ENCODE measurements at places on chromosomes 5 and 9.

GRCh38 chr9:108443741-108444140, 412.0 kb downstream of the ACTL7B start:
- DNase-seq: no peak

DNA sequence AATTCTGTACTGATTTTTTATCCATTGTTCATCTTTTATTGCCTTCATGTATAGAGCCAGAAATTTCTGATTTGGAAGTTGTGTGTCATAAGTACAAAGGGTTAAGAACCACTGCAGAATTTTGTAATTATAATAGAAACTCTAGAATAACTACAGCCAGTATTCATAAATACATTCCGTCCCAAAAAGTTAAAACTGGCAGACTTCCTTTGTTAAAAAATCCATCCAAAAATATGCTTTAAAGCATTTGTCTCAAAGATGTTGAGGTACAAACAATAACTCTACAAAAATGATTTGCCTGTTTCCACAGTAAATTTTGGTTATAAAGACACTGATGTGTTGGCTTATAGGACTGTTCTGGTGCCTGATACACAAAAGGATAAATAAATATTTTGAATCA, 436.6 kb downstream of the DTWD2 start:
- no peak for DNase-seq

DNA sequence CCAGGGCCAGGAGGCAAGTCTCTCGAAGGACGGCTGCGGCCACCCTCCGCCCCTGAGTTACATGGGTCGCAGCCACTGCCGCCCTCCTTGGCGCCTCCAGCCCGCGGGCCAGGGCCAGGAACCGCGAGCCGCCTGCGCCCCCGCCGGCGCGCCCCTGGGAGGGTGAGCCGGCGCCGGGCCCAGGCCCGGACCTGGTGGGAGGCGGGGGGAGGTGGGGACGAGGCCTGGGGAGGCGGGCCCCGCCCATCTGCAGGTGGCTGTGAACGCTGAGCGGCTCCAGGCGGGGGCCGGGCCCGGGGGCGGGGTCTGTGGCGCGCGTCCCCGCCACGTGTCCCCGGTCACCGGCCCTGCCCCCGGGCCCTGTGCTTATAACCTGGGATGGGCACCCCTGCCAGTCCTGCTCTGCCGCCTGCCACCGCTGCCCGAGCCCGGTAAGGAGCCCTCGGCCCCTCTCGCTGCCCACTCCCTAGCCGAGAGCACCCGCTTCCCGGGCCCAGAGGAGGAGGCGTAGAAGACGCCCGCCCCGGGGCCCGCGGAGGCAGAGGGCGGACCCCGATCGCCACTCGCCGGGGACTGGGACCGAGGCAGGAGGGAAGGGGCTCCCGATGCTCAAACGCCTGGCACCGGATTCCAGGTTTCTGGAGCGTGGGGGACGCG, at the start of gene ASS1:
Gene ASS1 (plus strand): TSS at position 397 of the 657 bp plus-strand sequence. CDS start 7,268 bp downstream, outside the sequence.
- peak; percentile 27 for DNase-seq

DNA sequence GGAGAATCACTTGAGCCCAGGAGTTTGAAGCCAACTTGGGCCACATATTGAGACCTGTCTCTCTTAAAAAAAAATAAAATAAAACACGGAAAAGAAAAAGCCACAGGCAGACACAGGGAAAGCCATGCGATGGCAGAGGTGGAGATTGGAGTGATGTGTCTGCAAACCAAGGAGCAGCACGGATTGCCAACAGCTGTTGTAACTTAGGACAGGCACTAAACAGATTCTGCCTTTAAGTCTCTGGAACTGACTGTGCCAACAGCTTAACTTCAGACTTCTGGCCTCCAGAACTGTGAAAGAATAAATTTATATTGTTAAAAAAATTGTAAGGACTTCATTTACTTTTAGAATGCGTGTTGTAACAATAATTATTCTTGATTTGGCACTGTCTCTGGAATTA, 318.5 kb upstream of the CHD1 start:
- DNase-seq: no peak

DNA sequence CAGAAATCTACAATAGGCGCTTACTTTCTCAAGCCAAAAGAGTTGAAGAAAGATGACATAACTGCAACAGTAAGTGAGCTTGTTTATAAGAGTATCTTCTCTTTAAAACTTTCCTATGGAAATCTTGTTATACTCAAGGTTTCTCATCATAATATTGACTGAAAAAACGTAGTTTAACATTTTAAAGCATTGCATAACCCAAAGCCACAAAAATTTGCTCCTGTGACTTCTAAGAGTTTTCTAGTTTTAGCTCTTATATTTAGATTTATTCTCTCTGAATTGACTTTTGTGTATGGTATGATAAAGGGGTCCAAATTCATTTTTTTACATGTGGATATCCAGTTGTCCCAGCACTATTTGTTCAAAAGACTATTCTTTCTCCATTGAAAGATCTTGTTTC, 15.2 kb downstream of the WDR36 start:
- no peak for DNase-seq

DNA sequence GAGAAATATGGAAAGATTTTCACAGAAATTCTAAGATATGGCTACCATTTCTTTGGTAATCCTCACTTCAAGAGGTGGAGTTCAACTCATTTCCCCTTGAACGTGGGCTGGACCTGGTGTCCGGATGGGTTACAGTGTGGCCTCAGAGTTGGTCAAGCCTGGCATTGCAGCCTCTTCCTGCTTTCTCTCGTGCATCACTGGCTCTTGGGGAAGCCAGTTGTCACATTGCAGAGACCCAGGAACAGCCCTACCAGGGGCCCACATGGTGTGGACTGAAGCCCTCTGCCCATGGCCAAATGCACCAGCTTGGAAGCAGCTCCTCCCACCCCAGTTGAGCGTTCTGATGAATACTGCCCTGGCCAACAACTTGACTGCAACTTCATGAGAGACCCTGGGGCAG, 47.7 kb upstream of the FCN1 start:
- DNase-seq: no peak

- no peak for DNase-seq
These were observed 312.3 kb upstream of the RIOK2 start for GRCh38 chr5:97495301-97495700.

DNA sequence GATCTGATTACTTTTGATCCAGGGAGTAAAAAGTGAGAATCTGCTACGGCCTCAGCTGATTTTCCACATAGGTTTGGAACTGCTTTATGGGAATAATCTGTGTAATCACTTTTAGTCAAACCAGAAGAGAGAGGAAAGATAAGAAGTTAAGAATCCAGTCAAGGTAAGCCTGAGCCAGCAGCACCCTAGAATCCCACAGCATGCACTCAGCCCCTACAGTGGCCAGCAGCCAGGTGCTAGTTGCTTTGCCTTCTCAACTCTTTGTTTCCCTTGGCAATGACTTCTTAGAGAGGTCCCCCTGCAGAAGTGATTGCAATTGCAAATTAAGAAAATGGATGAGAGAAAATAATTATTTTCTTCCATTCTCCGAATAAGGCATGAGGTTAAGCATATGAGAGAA, 59.7 kb upstream of the TMED7 start:
- DNase-seq: no peak

DNA sequence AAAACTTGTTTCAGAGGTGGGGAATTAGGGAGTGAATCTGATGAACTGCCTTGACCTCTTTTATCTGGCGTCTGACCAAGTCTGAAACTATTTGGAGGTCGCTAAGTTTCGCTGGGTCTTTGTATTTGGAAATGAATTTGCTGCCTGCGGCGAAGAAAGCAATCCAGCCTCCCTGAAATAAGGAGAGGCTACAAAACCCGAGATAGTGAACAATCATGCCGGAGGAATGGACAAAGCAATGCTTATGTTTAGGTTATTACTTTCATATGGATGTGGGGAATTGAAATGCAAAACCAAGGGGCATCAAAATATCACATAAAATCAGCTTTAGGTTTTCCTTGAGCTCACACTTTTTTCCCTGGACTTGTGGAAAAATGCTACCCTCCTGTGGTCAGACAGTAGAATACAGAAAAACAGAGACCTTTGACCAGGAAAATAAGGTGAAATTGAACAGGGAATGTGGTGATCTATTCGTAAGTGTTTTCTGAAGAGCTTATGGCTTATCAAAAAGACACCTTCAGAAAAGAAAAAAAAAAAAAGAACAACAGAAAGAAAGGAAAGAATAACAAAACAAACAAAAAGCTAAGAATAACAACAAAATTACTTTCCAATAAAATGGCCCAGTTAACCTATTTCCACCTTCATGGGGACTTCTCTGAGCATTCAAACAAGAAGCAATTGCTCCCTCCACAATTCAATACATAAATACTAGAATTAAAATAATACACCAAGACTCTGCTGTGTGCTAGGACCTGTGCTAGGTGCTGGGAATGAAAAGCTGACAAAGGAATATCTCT, 68.6 kb upstream of the DPYSL3 start:
- no peak for DNase-seq

DNA sequence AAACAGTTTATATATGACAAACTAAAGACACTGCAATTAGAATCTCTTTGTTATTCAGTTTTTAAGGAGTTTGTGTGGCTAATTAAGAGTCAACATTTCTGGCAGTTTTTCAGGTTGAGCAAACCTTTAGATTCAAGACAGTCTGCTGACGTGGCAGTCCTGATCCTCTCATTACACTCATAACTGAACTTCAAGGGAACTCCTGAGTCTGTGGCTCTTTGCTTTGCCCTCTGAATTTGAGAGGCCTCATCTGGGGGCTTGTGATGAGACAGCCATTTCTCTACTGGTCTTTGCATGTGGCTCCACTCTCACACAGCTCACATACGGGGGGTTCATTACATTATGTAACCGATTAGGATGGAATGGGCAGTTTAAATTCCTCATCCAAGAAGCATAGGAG, 182.9 kb upstream of the MEF2C start:
- DNase-seq: no peak

DNA sequence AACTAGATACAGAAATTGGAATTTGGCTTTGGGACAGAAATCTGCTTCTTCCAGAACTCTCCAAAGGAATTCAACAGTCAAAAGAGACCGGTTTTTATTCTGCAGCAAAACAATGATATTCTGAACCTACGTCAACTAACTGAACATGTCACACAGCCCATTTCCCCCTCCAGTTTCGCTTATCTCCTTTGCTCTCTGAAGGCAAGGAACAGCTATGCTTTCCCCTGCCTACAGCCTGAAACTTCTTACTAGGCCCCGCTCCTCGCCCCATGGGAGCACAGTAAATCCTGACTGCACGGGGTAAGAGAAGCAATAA, 488 bp downstream of the SKIC3 start:
- no peak for DNase-seq

GRCh38 chr9:37464426-37465248, 613 bp downstream of the ZBTB5 start:
- DNase-seq: no peak

GRCh38 chr5:127085371-127085770, 12.1 kb upstream of the C5orf63 start:
- no peak for DNase-seq

DNA sequence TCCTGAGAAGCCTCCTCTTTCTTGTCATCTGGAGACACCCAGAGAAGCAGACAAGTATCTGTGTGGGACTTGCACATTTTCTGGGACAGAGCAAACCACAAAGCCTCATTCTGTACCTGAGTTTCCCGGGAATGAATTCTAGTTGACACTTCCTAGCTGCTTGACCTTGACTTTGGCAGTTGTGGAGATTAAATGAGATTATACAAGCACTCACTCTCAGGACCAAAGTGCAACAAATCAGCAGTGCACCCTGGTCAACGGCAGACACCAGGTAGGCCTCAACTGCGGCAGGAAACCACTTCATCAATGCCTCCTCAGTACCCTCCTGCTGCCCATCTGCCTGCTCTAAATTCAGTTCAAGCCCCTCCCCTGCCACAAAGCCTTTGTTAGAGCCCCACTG, 114.7 kb upstream of the PANK3 start:
- DNase-seq: no peak

- no peak for DNase-seq
These were observed 8.2 kb upstream of the AGPAT2 start for GRCh38 chr9:136695435-136695895.

- no peak for DNase-seq
These were observed 385.9 kb upstream of the CHD1 start for GRCh38 chr5:99314721-99315120.

DNA sequence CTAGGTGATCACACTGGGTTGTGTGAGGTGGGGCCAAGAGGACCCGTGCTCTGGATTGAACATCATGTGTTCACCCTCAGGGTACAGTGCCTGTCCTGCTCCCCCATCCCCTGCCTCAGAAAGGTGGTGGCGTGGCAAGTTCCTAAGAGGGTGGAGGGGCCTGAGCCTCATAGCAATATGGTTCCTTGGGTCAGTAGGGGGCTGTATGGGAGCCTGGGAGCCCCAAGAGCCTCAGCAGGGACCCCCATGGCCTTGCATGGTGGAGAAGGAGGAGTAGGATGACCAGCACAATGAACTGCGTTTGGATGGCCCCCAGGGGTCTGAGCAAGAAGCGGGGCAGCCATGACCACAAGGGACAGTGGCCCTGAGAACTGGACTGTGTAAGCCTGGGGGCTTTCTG, 89.6 kb upstream of the SHB start:
- no peak for DNase-seq

DNA sequence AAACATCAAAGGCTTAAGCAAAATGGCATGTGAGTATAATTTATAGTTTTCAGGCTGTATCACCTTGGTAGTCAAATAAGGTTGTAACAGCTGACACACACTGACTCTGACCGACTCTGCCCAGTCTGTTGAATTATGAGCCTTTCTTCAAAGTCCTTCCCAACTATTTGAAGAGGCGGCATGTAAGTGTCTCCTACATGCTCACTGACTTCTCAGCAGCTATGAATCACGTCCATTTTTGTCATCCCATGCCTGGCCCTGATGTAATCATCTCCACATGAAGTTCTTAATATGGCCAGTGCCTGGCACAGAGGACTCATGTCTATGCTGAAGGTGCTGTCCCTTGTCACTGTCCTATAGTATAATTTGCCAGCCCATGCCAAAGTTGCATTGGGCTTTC, 5.1 kb upstream of the PTBP3 start:
- DNase-seq: no peak

GRCh38 chr5:123659495-123659894, 147.5 kb downstream of the CSNK1G3 start:
- DNase-seq: no peak

- no peak for DNase-seq
These were observed 92.1 kb upstream of the FSD1L start for GRCh38 chr9:105355781-105356180.

- no peak for DNase-seq
These were observed 228.0 kb downstream of the DCP2 start for GRCh38 chr5:113204525-113205161.

GRCh38 chr9:87741891-87742290, 16.0 kb downstream of the CTSL start:
- no peak for DNase-seq
